Hematopoietic multipotent progenitor cell treated with erythropoietin and hydrocortisone succinate and interleukin-3 and kit ligand, for 4 days (in vitro differentiated cells): ENCODE measurements at places on chromosomes 11 and 22.

- DNase-seq = no peak
These were observed 79.3 kb downstream of the CYP2R1 start for GRCh38 chr11:14812757-14813156.

- no peak for DNase-seq
These were observed 37.3 kb downstream of the GALNT18 start for GRCh38 chr11:11584530-11584810.

- no peak for DNase-seq
These were observed 152.6 kb upstream of the B3GAT1 start for GRCh38 chr11:134564472-134565200.

DNA sequence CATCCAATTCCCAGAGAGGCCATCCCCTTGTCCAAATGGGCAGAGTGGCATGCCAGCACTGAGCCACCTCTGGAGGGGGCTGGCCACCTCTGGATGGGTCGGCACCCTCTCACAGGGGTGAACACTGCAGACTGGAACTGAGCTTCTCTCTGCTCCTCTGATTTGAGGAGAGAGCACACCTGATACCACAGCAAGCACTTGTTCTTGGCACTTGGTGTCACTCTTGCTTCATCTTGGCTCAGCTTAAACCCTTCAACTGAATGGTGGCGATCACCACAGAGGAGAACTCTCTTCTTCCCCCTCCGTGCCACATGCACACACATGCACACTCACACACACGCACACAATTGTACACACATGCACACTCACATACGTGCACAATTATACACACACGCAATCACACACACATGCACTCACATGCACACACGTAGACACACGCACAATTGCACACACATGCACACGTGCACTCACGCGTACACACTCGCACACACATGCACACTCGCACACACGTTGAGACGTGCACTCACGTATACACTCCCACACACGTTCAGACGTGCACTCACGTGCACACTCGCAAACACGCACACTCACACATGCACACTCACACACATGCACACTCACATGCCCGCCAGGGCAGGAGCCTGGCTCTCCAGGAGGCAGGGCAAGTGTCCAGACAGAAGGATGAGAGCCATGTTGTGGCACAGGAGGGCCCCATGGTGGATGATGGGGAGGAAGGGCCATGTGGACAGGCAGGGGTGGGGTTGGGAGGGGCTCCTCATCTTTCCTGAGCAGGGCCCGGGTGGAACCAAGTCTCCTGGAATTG lies 23.4 kb downstream of the OVOL1 start:
- peak; percentile 42 for DNase-seq

- no peak for DNase-seq
These were observed 30.6 kb downstream of the OR2AT4 start for GRCh38 chr11:75066061-75066460.

DNA sequence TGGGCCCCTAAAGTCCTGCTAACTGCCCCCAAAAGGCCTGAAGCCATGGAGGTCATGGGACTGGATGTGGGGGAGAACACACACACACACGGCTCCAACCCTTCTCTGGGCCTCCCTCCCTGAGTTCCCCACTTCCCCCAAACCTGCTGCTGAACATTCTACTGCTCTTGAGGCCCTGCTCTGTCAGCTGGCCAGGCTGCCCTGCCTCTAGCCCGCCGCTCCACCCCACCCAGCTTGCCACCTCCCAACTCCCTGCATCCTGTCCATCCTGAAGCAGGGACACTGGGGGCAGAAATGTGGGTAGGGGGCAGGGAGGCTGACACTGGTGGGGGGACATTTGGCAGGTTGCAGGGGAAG lies 1.0 kb downstream of the KCNJ4 start:
- DNase-seq = peak; percentile 41

DNA sequence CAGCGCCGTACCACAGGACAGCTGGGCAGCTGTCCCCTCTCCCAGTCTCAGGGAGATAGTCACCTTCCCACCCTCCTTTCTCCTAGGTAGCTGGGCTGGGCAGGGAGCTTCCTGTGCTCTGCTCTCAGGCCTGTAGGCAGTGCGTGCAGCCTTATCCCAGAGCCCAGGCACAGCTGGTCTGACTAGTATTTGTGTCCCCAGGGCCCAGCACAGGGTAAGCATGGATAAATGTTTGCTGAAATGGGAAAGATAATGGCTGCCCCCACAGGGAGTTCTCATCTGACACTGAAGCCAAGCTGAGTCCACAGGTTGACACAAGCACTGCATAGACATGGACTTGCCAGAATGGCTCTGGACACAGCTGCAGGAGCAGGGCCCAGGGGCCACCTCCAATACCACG lies 9.8 kb downstream of the SLC15A3 start:
- no peak for DNase-seq
